Stimulated activated CD8-positive, alpha-beta memory T cell treated with anti-CD3 and anti-CD28 coated beads, Interleukin-7, amount 100 ng/mL, for 48 hours (primary cell): ENCODE measurements at places on chromosomes 6 and 20.

DNA sequence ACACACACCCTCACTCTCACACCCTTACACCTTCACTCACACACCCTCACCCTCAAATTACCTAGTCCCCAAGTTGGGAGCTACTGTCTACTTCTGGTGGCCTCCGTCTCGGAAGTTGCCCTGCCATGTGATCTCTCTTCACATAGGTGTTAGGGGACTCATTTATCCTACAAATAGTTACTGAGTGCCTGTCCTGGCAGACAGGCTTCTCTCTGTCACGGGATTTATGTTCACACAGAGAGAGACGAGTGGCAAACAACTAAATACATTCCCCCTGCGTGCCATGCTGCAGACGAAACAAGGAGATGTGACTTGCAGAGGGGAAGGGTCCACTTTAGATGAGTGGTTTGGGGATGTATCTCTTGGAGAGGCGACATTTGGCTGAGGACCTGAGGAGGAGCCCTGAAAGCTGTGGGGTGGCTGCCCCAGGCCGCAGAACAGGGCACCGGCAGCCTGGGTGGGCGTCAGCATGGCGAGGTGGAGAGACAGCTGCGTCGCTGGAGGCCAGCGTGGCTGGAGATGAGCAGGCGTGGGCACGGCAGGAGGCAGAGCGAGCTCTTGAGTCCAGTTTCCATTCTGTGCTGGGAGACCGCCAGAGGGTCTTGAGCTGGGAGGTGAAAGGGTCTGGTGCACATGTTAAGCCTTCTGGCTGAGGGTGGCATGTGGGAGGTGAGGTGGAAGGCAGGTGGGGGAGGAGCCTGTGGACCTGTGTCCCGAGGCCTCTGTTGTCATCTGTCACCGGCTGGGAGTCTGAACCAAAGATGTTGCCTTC lies 17.2 kb downstream of the DYNLT1 start:
- no peak for DNase-seq

DNA sequence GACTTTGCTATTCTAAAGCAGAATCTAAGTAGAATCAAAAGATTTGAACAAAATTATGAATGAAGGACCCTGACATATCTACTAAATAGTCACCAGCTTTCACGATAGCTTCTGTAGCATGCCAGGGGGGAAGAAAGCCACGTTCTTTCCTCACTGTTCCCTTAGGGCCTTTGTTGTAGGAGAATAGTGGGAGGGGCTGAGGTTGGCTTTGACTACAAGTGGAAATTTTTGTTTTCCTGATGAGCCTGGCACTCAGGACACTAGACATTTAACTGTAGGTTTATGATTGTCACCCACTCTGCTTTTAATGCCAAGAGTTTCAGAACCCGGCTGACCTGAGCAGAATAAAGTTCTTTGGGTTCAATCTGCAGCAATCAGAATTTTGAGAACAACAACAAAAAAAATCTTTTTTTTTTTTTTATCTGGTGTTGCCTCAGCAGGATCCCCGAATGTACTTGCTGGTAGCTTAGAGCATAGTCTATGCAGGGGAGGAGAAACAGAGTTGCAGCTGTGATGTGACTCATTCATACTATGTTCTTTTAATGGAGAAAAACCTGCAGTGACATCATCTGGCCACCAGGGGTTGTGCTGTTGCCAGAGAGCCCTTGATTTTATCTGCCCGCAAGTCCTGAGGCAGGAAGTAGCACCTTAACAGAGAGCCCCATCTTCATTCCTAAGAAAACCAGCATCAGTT lies 38.5 kb downstream of the TPD52L1 start:
- peak; percentile 32 for DNase-seq

DNA sequence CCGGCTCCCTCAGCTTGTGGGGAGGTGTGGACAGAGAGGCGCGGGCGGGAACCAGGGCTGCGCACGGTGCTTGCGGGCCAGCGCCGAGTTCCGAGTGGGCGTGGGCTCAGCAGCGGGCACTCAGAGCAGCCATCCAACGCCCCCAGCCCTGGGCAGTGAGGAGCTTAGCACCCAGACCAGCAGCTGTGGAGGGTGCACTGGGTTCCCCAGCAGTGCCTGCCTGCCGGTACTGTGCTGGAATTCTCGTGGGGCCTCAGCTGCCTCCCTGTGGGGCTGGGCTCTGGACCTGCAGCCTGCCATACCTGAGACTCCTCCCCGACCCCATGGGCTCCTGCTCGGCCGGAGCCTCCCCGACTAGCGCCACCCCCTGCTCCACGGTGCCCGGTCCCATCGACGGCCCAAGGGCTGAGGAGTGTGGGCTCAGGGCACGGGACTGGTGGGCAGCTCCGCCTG lies 92.7 kb downstream of the MANEA start:
- DNase-seq = no peak

DNA sequence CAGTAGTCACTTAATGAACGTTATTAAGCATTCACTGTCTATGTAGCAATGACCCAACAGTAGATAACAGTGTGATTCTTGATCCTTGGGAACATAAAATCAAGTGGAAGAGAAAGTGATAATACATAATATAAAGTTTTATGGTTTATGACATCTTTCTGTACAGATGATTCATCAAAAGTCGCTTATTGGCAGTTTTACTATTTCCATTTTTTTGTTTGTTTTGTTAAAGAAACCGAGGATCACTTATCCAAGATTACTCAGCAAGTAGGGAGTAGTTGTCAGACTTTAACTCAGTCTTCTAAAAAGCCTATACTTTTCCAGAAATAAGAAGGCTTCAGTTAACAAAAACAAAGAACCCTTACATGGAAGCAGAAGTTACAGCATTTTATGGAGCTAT lies 260.8 kb downstream of the ZFAND3 start:
- no peak for DNase-seq

DNA sequence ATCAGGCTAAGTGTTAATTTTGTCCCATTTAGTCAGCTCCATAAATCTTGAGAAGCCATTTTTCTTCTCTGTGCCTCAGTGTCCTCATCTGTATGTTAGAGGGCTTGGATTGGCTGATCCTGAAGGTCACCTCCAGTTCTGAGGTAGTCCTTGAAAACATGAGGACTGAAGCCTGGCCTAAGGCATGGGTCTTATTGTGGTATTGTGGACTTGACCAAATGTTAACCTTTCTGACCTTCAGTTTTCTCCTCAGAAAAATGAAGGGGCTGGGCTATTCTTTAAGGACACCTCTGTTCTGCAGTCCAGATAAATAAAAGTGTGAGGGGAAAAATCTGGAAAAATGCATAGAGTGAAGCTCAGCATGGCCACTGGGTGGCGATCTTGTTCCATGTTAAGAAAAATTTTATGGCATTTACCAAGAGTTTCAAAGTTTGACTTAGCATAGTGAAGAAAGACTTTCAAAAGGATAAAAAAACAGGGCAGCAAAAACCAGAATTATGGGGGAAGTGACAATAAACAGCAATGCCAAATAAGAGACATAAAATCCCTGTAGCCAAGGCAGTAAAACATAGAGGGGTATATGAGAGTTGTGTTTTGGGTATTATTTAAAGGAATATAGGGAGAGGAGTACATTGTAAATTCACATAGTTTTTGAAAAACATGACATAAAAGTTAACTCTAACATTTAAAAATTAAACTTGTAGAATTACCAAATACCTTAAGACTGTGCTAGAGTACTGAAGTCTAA lies 13.2 kb upstream of the TFB1M start:
- no peak for DNase-seq

GRCh38 chr6:119856136-119856535 lies 506.6 kb upstream of the MAN1A1 start:
- peak; percentile 3 for DNase-seq

- DNase-seq = no peak
These were observed 85.9 kb upstream of the TRAF3IP2 start for GRCh38 chr6:111691345-111692225.

DNA sequence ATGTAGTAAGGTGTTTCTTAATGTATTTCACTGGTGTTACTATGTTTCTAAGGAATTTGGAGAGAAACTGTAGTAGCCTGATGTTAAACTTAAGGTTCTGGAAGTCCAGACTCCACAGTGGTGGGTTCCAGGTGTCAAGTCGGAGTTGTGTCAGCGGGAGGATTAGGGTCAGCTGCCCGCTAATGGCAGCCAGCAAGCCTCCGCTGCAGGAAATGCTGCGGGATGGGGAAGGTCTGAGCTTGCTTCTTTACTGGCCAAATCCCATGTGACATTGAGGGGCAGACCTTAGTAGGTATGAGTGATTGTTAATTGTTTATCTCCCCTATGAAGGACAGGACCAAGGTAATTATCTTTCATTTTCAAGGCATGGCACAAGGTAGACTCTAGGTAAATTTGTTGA lies 3.7 kb upstream of the ARID1B start:
- DNase-seq = no peak

- DNase-seq = no peak
These were observed 179.6 kb upstream of the RAB32 start for GRCh38 chr6:146363838-146364607.

GRCh38 chr6:118967239-118967638 lies 32.3 kb upstream of the MCM9 start:
- no peak for DNase-seq

GRCh38 chr6:39914239-39914638 lies 20.0 kb downstream of the MOCS1 start:
- no peak for DNase-seq

DNA sequence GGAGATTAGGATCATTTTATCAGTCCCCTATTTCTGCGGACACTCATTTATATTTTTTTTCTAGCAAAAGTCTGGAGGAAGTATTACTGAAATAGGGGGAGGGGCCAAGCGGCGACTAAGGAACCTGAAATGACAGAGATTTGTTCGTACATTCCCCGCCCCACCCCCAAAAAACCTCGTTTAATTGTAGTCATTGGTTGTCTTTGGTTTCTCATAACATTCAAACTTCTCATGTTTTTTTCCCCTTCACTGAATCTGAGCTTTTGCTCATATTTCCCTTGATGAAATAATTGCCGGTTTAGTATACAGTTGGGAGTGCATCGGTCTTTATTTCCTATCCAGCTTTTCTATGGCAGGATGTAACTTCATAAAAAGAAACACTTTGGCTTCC lies 768 bp upstream of the FYN start:
- no peak for DNase-seq

DNA sequence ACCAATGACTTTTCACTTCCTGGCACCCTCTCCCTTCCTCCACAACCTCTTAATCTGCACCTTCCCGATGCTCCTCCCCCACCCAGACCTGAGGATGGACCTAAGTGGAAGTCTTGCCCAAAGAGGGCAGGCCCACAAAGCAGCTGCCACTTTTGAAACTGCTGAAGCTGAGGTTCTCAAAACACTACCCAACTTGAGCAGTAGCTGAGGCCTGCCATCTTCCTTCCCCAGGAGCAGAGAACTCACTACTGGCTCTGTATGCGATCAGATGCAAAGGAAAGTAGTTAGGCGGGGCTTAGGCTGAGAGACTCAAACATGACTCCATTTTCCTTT lies 1.5 kb downstream of the HM13 start:
- no peak for DNase-seq

- no peak for DNase-seq
These were observed 95.0 kb downstream of the THBS2 start for GRCh38 chr6:169158691-169159090.

GRCh38 chr6:30769088-30769852 lies 24.9 kb upstream of the IER3 start:
- DNase-seq = peak; percentile 89

DNA sequence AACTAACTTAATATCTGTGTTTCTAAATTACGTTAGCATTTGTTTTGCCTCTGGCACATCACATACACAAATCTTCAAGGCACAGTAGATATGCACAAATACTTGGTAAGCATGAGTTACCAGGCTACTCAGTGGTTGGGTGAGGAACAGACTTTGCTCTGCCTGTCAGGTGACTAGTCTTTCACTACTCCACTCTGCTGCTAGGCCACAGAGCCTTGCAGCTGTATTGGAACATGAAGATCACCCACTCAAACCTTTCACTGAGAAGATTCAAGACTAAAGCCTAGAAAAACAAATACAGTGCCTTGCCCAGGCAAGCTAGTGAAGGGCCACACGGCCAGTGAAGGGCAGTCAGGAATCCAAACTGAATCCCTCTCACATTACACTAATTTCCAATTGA lies 47.0 kb downstream of the DTNBP1 start:
- no peak for DNase-seq

DNA sequence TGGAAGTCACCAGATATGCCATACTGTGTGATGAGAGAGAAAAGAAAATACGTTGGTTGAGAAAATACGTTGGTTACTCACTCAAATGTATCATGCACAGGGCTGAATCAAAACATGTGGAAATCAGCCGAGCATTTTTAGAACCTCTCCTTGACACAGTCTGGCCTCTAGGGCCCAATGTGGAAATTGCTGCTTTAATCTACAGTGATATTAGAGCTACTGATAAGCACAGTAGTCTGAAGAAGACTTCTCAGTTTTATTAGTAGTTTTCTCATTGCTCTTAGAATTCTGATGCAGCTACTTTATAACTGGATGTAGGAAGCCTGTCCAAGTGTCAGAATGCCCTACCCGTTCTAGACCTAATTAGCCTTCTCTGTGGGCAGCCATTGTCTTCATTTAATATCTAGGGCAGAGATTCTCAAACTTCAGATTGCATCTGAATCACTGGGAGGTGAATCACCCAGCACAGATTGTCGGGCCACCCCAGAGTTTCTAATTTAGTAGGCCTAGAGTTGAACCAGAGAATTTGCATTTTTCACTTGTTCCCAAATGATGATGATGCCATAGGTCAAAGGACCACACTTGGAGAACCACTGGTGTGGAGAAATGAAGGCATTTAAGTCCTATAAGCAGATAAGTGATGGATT lies 229.1 kb downstream of the PLCB1 start:
- no peak for DNase-seq

- no peak for DNase-seq
These were observed 158.3 kb downstream of the OPRM1 start for GRCh38 chr6:154197196-154197860.

DNA sequence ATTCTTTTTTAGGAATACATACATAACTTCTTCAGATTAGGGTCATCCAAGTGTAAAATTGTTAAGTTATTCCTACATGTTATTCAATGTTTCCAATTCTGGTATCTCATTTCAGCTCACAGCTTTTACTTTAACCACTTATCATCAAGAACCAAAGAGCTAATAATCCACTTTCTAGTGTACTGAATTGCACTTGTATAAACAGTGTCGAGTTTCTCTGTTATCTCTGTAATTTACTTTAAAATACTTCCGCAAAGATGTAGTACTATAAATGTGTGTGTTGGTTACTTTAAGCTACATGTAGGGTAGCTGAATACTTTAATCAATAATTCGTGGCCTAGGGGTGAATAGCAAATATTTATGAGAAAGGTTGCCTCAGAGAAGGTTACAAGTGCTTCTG lies 8.8 kb upstream of the GJA1 start:
- no peak for DNase-seq

- DNase-seq = no peak
These were observed 56.5 kb upstream of the FUT9 start for GRCh38 chr6:95959261-95959660.

DNA sequence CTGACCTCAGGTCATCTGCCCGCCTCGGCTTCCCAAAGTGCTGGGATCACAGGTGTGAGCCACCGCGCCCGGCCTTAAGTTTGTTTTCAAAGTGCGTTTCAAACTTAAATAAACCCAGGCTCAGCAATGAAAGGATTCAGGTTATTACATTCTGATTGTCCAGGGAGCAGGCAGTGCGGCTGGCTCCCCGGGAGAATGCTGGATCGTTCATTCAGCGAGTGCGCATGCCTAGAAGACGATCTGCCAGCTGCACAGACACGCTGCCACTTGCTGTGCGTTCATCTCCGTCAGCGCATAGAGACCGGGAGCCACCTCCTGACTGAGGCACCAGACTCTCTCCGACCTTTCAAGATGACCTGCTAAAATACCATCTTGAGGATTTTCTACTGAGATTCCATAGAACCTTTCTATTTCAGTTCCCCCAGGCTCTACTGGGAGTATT lies 163.9 kb upstream of the ZNF217 start:
- no peak for DNase-seq
